Muscle of arm (tissue), 14 donors: ENCODE measurements at places on chromosomes 5 and 9. TPM values are rescaled to one million over a fixed set of nuclear protein-coding genes. Genes with fewer than 3 reads are reported as not detected.

IFNA13 gene
- polyA plus RNA-seq: not detected

SCAI gene
- 8.0 TPM for polyA plus RNA-seq

PITX1 gene
- polyA plus RNA-seq: 7.9 TPM

TLX3 gene
- not detected for polyA plus RNA-seq

ALDH7A1 gene
- not detected for polyA plus RNA-seq

GABRA6 gene
- not detected for polyA plus RNA-seq

ESM1 gene
- 3.4 TPM for polyA plus RNA-seq

TEK gene
- polyA plus RNA-seq: 18.3 TPM

BARHL1 gene
- not detected for polyA plus RNA-seq

F2RL2 gene
- 7.3 TPM for polyA plus RNA-seq

OR13C3 gene
- not detected for polyA plus RNA-seq

DMGDH gene
- polyA plus RNA-seq: 3.9 TPM

TIMD4 gene
- polyA plus RNA-seq: 2.6 TPM

DROSHA gene
- 59.3 TPM for polyA plus RNA-seq

PCDHB3 gene
- 1.4 TPM for polyA plus RNA-seq

DUSP1 gene
- polyA plus RNA-seq: 56.2 TPM

COL23A1 gene
- 2.0 TPM for polyA plus RNA-seq

ZNF367 gene
- polyA plus RNA-seq: 6.6 TPM

FOXI1 gene
- not detected for polyA plus RNA-seq

ERCC8 gene
- 7.8 TPM for polyA plus RNA-seq

FYB1 gene
- polyA plus RNA-seq: not detected

NMUR2 gene
- 0.18 TPM for polyA plus RNA-seq

IL3 gene
- not detected for polyA plus RNA-seq

CBY3 gene
- polyA plus RNA-seq: 0.53 TPM

ARHGEF39 gene
- 3.3 TPM for polyA plus RNA-seq

LRRC70 gene
- 6.5 TPM for polyA plus RNA-seq

ATG12 gene
- polyA plus RNA-seq: 55.4 TPM

TBC1D2 gene
- 3.3 TPM for polyA plus RNA-seq

PTGS1 gene
- polyA plus RNA-seq: 4.4 TPM

PRKACG gene
- polyA plus RNA-seq: 0.11 TPM

ROR2 gene
- not detected for polyA plus RNA-seq

MEGF10 gene
- 35.1 TPM for polyA plus RNA-seq
